ENCODE measurements at places on chromosomes 12 and 14.

GRCh38 chr12:39393890-39394289 is 49.0 kb downstream of the KIF21A start:
- no peaks in the 10 kb centered on the region for H3K27me3 ChIP-seq
- DNase-seq: no peak
- no peaks in the 10 kb centered on the region for H3K4me1 ChIP-seq
- H3K27ac ChIP-seq: no peak overlapping the region

DNA sequence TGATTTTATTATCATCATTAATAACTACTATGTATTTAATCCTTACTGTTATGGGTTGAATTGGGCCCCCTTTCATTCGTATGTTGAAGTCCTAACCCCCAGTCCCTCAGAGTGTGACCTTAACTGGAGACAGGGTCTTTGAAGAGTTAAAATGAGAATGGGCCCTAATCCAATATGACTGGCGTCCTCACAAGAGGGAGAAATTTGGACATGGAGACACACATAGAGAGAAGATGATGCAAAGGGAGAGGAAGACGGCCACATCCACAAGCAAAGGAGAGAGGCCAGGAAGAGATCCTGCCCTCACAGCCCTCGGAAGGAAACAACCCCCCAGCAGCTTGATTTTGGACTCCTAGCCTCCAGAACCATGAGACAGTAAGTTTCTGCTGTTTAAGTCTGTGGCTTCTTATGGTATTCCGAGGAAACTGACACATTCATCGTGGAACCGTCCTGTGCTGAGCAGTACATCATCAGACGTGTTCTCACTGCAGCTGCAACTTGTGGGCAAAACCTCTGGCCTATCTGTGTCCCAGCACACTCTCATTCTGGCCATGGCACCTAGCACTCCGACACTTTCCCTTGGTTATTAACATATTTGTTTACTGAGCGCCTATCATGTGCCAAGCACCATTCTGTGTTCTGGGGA is 127.6 kb downstream of the SLC38A6 start:
- H3K36me3 ChIP-seq: no peaks in the 10 kb centered on the region
- H3K27me3 ChIP-seq: no peaks in the 10 kb centered on the region
- no peak overlapping the region for H3K27ac ChIP-seq
- DNase-seq: no peak

GRCh38 chr14:78119440-78119839 is 50.7 kb upstream of the NRXN3 start:
- no peak overlapping the region for H3K4me3 ChIP-seq
- no peak for DNase-seq
- no peaks in the 10 kb centered on the region for H3K4me1 ChIP-seq
- no peaks in the 10 kb centered on the region for H3K36me3 ChIP-seq

- H3K27me3 ChIP-seq: no peaks in the 10 kb centered on the region
- H3K27ac ChIP-seq: no peak overlapping the region
- DNase-seq: no peak
- no peaks in the 10 kb centered on the region for H3K36me3 ChIP-seq
These were observed 83.8 kb upstream of the VRK1 start for GRCh38 chr14:96713426-96713825.

DNA sequence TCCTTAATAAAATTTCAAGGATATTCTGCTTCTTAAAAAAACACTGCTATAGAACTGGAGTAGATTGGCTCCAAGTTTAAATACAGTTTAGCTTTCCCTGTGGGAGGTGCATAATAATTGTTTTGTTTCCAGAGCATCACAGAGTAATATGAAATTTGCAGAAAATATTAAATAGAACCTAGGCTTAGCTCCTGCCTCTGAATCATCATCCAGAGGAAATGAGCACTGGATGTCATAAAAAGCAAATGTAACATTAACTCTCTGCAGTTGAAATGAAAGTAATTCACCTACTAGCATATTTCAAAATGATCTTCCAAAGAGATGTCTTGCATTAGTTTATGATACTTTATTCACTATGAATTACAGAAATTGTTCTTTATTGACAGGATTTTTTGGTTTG is 769.8 kb downstream of the C12orf50 start:
- no peaks in the 10 kb centered on the region for H3K36me3 ChIP-seq
- no peaks in the 10 kb centered on the region for H3K4me1 ChIP-seq
- no peak overlapping the region for H3K4me3 ChIP-seq
- H3K27ac ChIP-seq: no peak overlapping the region
- H3K27me3 ChIP-seq: no peaks in the 10 kb centered on the region
- no peak for DNase-seq

DNA sequence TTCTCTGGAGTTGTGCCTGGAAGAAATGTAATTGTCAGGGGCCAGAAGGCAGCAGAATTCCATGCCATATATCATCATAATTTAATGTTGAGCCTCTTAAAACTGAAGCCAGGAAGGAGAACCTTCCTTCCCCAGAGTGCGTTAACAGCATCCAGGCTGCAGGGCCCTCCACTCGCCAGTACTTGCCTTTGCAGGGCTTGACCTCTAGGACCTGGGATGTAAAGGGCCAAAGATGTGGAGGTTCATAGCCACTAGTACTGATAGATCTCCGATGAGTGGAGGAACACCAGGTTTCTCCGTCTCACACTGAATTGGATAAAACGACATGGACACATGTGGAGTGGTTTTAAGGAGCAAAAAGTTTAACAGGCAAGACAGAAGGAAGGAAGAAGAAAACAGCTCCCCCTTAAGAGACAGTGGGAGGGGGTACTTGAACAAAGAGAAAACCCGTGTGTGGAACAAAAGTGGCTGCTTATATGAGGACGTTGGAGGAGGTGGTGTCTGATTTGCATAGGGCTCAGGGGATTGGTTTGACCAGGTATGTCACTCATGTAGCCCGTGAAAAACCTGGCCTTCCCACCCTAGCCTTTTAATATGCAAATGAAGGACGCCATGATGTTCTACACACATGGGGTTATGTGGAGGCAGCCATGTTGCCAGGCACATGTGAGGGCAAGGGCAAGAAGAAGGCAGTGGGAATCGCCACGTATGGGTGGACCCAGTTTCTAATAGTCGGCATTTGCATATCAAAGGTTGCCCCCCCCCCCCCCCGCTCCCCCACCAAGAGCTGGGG is 38.8 kb upstream of the WSCD2 start:
- no peaks in the 10 kb centered on the region for H3K4me1 ChIP-seq
- no peak overlapping the region for H3K27ac ChIP-seq
- H3K27me3 ChIP-seq: no peaks in the 10 kb centered on the region
- DNase-seq: no peak

DNA sequence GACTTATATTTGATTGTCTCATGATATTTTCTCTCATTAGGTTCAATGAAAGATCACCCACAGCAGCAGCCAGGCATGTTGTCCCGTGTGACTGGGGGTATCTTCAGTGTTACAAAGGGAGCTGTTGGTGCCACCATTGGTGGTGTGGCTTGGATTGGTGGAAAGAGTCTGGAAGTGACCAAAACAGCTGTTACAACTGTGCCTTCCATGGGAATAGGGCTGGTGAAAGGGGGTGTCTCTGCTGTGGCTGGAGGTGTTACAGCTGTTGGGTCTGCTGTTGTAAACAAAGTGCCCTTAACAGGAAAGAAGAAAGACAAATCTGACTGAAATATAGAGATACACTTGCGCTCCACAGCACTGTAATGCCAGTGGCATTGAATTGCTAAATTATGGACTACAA is 15.4 kb downstream of the TMEM263 start:
- no peak overlapping the region for H3K4me3 ChIP-seq
- DNase-seq: no peak
- H3K27me3 ChIP-seq: no peaks in the 10 kb centered on the region
- peaks cover 11% of the 10 kb centered on the region for H3K36me3 ChIP-seq
- no peaks in the 10 kb centered on the region for H3K4me1 ChIP-seq

GRCh38 chr14:96062506-96062905 is 23.3 kb downstream of the C14orf132 start:
- H3K4me3 ChIP-seq: no peak overlapping the region
- no peaks in the 10 kb centered on the region for H3K36me3 ChIP-seq
- no peaks in the 10 kb centered on the region for H3K4me1 ChIP-seq
- H3K27ac ChIP-seq: no peak overlapping the region
- DNase-seq: no peak

GRCh38 chr14:103064978-103065377 is 7.6 kb upstream of the CDC42BPB start:
- H3K36me3 ChIP-seq: no peaks in the 10 kb centered on the region
- H3K4me3 ChIP-seq: no peak overlapping the region
- no peaks in the 10 kb centered on the region for H3K27me3 ChIP-seq
- no peak for DNase-seq
- H3K4me1 ChIP-seq: peaks cover 17% of the 10 kb centered on the region

- H3K27me3 ChIP-seq: no peaks in the 10 kb centered on the region
- no peak overlapping the region for H3K27ac ChIP-seq
- no peak for DNase-seq
- H3K4me1 ChIP-seq: no peaks in the 10 kb centered on the region
These were observed 212.1 kb downstream of the GXYLT1 start for GRCh38 chr12:41932470-41932991.

- no peak overlapping the region for H3K27ac ChIP-seq
- no peak for DNase-seq
- H3K4me3 ChIP-seq: no peak overlapping the region
- peaks cover 45% of the 10 kb centered on the region for H3K4me1 ChIP-seq
- no peaks in the 10 kb centered on the region for H3K36me3 ChIP-seq
- no peaks in the 10 kb centered on the region for H3K27me3 ChIP-seq
These were observed 117.8 kb downstream of the DUSP6 start for GRCh38 chr12:89234324-89235114.

DNA sequence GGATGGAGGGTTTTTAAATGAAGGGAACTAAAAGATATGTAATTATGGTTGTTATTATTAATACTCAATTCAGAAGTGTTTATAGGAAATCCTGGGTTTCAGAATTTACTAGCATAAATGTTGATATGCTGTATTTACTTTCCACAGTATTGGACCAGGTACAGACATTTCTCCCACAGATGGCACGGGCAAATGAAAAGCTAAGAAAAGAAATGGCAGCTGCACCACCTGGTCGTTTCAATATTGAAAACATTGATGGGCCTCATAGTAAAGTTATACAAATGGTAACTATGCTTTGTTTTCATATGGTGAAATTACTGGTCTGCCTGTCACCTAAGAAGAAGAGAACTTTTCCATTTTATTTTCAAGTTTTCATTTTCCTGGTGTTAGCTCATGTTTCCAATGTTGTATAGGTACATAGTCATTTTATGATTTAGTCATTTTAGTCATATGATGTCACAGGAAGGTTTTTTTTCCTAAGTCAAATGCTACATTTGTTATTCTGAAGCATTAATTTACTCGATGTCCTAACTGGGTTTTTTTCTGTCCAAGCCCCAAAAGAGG is 5.5 kb downstream of the NOPCHAP1 start:
- no peak overlapping the region for H3K27ac ChIP-seq
- no peak for DNase-seq
- no peaks in the 10 kb centered on the region for H3K27me3 ChIP-seq
- peaks cover 17% of the 10 kb centered on the region for H3K36me3 ChIP-seq

DNA sequence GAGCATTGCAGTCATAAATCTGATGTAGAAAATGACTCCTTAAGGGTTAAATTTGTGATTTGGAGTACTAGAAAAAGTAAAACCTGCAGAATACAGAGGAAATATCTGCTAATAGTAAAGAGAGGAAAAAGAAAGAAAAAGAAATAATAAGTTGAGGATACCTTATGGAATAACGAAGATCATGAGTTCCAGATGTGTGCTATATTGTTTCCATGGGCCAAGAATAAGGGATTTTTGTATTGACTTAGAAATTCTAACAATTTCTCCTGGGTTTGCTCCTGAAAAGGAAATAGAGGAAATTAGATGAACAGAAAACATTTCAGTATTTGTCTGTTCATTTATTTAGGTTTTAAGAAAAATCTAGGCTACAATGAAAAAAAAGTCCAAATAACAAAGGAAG is 115.3 kb downstream of the ALG10B start:
- no peak overlapping the region for H3K4me3 ChIP-seq
- no peaks in the 10 kb centered on the region for H3K4me1 ChIP-seq
- no peak overlapping the region for H3K27ac ChIP-seq
- DNase-seq: no peak
- no peaks in the 10 kb centered on the region for H3K27me3 ChIP-seq

- no peak for DNase-seq
- no peaks in the 10 kb centered on the region for H3K27me3 ChIP-seq
- H3K27ac ChIP-seq: no peak overlapping the region
These were observed 95.5 kb downstream of the BORCS5 start for GRCh38 chr12:12452326-12452902.

DNA sequence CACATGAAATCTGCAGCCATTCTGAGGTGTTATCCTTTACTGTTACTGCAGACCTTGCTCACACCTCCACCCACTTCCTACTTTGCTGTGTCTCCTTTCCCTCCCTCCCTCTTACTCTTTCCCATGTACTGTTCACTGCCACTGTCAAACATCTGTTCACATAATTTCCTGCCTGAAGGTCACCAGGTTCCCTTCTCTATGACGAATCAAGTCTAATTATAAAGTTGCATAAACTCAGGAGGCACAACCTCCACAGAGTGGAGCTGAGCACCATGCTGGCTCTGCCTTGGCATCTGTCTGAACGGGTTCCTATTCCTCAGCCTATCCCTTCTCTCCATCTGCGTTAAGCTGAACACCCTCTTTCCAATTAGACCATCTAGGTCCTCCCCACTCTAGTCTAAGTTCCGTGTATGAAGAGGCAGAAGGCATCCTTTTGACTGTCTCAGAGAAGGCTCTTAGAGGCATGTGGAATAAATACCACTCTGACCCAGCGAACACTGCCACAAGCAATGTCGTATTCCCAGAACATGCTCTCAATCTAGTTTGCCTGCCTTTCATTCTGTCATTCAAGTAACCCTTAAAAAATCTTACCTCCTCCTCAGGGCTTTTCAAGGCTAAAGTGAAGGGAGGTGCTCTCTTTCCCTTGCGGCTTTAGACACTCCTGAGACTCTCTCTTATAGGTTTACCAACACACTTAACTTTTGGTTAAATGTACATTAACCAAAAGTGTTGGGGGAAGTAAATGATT is 48.7 kb downstream of the ACADS start:
- no peak overlapping the region for H3K4me3 ChIP-seq
- no peaks in the 10 kb centered on the region for H3K27me3 ChIP-seq
- peaks cover 15% of the 10 kb centered on the region for H3K36me3 ChIP-seq
- no peak for DNase-seq

DNA sequence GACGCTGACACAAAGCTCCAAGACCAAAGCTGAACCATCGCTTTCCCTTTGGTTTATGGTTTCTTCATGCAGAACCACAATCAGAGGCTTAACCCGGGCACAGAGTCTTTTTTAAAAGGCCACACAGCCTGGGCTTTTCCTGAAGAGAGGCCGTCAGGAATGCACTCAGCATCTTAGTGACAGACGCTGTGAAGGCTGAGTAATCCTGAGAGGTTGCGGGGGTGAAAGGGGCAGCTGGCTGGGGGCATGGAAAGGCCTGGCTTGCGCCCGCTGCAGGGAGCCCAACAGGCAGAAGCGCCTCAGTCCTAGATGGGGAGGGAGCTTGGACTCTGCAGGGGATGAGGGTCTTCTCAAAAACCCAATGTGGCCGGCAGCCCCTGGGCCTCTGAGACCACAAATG is 13.6 kb downstream of the CTDSP2 start:
- peaks cover 31% of the 10 kb centered on the region for H3K4me1 ChIP-seq
- peaks cover 7% of the 10 kb centered on the region for H3K36me3 ChIP-seq
- no peaks in the 10 kb centered on the region for H3K27me3 ChIP-seq

Measured in keratinocyte (primary cell).